ENCODE measurements at places on chromosomes 5 and 9. TPM values are rescaled to one million over a fixed set of nuclear protein-coding genes. Genes with fewer than 3 reads are reported as not detected.
A peak's percentile ranks its signal among the peaks of the same experiment; 100 is the strongest.

Gene UBQLN1
- 96.6 TPM for total RNA-seq

DNA sequence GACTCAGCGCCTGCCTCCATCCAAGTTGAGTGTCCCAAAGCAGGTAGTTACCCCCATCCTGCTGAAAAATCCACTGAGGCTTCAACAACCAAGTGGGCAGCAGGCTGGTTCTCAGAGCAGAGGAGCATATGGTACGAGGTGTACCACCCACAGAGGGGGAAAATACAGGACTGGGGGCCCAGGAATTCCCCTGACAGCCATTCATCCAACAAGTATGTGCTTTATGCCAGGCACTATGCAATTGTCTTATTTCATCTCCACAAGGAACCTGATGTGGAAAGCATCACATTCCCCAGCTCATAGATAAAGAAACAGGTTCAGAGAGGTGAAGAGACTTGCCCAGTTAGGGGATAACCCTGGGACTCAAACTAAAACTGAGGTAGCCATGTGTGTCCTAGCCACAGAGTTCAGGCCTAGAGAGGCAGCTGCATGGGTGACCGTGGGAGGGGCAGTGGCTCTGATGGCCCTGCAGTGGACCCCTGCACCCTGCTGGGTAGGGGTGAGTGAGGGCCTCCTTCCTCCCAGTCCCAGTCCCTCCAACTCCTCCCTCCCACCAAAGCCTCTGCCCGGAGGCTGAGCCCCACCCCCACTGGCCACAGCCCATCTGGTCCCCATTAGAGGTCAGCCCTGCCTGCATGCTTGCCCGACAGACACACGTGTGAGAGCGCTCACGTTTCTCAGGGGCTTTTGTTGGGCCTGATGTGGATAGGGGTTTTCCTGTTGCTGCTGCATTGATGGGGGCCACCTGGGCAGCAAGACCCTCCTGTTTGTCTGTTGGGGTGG is 11.5 kb downstream of the PDLIM4 start:
- H3K27me3 ChIP-seq = no peaks in the 10 kb centered on the region
- H3K4me3 ChIP-seq = no peak overlapping the region
- H3K36me3 ChIP-seq = peaks cover 22% of the 10 kb centered on the region
- H3K4me1 ChIP-seq = peaks cover 35% of the 10 kb centered on the region
- peak; percentile 55 for DNase-seq
- H3K27ac ChIP-seq = peak overlapping the region; percentile 66

GRCh38 chr5:138725153-138725817 is 27.9 kb upstream of the CTNNA1 start:
- H3K27me3 ChIP-seq = no peaks in the 10 kb centered on the region
- peak overlapping the region; percentile 96 for H3K27ac ChIP-seq
- H3K4me1 ChIP-seq = peaks cover 42% of the 10 kb centered on the region
- no peaks in the 10 kb centered on the region for H3K36me3 ChIP-seq
- DNase-seq = peak; percentile 72

GRCh38 chr5:109350537-109351270 is 59.1 kb downstream of the PJA2 start:
- no peaks in the 10 kb centered on the region for H3K27me3 ChIP-seq
- no peak for DNase-seq
- no peak overlapping the region for H3K4me3 ChIP-seq
- H3K36me3 ChIP-seq = peaks cover 12% of the 10 kb centered on the region
- H3K4me1 ChIP-seq = no peaks in the 10 kb centered on the region

DNA sequence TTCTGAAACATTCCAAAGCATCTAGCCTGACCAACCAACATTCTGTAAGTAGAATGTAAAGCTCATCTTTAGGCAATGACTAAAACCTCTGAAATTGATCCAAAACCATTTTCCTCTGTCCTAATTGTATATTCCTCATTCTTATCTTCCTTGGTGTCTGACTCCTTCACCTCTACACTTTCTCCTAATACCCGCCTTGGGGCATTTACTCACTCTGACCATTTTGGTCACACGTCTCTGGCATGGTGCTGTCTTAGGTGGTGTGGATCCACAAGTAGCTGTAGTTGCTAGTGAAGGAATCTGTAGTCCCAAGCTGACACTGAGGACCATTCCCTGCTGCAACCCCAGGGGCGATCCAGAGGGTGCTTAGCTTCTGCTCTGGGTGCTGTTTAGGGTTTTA is 40.8 kb upstream of the LMNB1 start:
- no peak for DNase-seq
- no peaks in the 10 kb centered on the region for H3K36me3 ChIP-seq
- H3K27me3 ChIP-seq = no peaks in the 10 kb centered on the region
- peaks cover 11% of the 10 kb centered on the region for H3K4me1 ChIP-seq
- H3K27ac ChIP-seq = no peak overlapping the region

Gene HMMR
- total RNA-seq = 9.4 TPM

DNA sequence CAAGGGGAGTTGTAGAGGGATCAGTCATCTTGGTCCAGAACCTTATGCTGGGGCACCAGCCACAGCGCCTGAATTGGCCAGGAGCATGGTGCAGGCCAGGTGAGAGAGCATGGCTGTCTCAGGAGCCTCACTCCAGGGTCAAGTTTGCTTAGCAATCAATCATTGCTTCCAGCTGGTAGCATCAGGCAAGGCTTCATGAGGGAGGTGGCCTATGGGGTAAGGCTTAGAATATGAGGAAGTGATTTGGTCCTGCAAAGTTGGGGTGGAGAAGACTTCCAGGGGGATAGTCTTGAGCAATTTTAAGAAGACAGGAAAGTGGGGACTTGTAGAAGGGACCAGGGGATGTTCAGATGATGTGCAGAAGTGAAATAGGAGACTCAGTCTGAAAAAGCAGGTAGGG is 53.9 kb upstream of the PITX1 start:
- no peak overlapping the region for H3K4me3 ChIP-seq
- peaks cover 32% of the 10 kb centered on the region for H3K27me3 ChIP-seq
- DNase-seq = no peak
- H3K27ac ChIP-seq = no peak overlapping the region
- H3K36me3 ChIP-seq = no peaks in the 10 kb centered on the region

DNA sequence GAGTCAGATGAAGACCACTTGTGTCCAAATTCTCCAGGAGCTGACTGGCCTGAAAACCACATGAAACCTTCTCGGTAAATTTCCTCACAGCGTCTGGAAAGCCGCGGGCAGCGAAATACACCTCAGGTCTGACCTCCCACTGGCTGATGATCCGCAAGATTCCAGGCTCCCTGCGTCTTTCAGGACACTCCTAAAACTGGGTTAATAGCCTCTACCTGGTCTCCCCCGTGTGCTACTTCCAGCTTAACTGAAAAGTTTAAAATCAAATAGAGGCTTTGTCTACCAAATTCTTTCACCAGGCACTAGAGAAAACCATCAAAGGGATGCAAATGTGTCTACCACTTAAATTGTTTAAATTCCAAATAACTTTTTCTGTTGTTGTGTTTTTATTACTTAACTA is 312.6 kb downstream of the DRD1 start:
- peaks cover 3% of the 10 kb centered on the region for H3K4me1 ChIP-seq
- H3K4me3 ChIP-seq = no peak overlapping the region
- no peak for DNase-seq

DNA sequence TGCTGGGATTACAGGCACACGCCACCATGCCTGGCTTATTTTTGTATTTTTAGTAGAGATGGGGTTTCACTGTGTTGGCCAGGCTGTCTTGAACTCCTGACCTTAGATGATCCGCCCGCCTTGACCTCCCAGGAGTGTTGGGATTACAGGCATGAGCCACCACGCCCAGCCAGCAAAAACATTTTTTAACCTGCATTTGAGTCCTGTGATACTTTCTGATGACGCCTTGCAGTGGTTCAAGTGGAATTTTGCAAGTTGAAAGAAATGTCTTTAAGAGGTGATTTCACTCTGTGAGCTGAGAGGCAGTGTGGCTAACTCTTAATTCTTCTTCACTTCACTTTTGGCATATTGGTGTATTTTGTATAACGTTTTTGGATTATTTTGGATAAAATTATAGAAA is 9.1 kb downstream of the ANP32B start:
- no peak for DNase-seq
- peaks cover 22% of the 10 kb centered on the region for H3K4me1 ChIP-seq
- H3K36me3 ChIP-seq = peaks cover 8% of the 10 kb centered on the region
- H3K4me3 ChIP-seq = no peak overlapping the region

- H3K4me3 ChIP-seq = no peak overlapping the region
- no peaks in the 10 kb centered on the region for H3K36me3 ChIP-seq
- H3K4me1 ChIP-seq = no peaks in the 10 kb centered on the region
Observed at GRCh38 chr5:169628892-169629291, 8.2 kb upstream of the DOCK2 start.

DNA sequence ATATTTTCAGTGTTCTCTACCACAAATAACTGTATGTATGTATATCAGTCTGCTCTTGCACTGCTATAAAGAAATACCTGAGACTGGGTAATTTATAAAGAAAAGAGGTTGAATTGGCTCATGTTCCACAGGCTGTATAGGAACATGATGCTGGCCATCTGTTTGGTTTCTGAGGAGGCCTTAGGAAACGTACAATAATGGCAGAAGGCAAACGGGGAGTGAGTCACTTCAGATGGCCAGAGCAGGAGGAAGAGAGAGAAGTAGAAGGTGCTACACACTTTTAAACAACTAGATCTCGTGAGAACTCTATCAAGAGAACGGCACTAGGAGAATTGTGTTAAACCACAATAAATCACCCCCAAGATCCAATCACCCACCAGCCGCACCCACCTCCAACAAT is 121.7 kb downstream of the ADAMTS6 start:
- H3K27ac ChIP-seq = no peak overlapping the region
- H3K4me1 ChIP-seq = peaks cover 1% of the 10 kb centered on the region
- H3K4me3 ChIP-seq = no peak overlapping the region
- DNase-seq = no peak
- no peaks in the 10 kb centered on the region for H3K36me3 ChIP-seq

DNA sequence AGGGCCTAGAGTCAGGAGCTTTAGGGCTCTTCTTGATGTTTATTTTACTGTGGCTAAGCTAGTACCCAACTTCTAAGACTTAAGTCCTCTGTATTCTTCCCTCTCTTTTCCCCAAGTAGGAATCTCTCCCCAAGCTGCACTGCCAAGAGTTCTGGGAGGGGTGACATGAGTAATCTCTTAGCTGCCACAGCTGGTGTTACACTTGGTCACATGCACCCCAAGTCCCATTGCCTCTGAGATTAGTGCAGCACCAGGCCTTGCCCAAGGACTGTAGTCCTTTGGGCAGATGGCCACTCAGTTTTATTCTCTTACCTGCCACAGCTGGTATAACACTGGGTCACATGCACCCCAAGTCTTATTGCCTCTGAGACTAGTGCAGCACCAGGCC is 114.7 kb upstream of the RIOK2 start:
- H3K27ac ChIP-seq = no peak overlapping the region
- DNase-seq = no peak
- H3K4me1 ChIP-seq = no peaks in the 10 kb centered on the region
- H3K27me3 ChIP-seq = no peaks in the 10 kb centered on the region
- H3K4me3 ChIP-seq = no peak overlapping the region
- H3K36me3 ChIP-seq = no peaks in the 10 kb centered on the region

Gene SCGB3A1
- total RNA-seq = 0.55 TPM

GRCh38 chr9:135129137-135129695 is 41.7 kb downstream of the OLFM1 start:
- no peak overlapping the region for H3K27ac ChIP-seq
- DNase-seq = no peak
- H3K4me3 ChIP-seq = no peak overlapping the region
- H3K27me3 ChIP-seq = peaks cover 36% of the 10 kb centered on the region

GRCh38 chr9:78026947-78027346 is 4.7 kb downstream of the GNAQ start:
- H3K36me3 ChIP-seq = no peaks in the 10 kb centered on the region
- DNase-seq = no peak
- H3K4me3 ChIP-seq = no peak overlapping the region
- no peak overlapping the region for H3K27ac ChIP-seq

Gene VCAN
- total RNA-seq = 678 TPM

Gene LCN10
- total RNA-seq = 0.20 TPM

DNA sequence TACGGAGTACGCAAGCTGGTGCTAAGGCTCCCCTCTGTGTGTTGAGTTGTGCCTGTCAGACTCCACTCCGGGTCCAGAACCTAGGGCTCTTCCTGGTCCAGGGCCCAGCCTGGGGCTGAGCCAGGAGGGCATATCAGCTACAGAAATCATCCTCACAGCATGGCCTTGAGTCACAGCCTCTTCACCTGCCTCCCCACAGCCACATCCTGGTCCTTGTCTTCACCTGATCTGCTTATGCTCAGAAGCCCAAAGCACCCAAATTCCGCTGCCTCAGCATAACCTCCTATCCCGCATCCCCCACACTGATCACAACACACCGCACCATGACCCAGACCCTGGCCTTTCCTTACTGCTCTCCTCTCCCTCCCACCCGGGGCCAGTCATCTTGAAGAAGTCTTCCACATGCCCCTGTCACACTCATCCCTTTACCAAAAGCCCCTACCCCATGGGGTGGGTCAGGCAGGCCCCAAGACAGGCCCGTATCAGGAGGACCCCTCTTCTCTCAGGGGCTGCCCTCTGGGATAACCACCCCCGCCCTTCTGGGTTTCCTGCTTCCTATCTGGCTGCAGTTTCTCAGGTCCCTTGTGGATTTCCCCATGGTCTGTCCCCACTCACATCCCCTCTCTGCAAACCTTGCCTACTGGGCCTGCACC is 1.3 kb upstream of the IL3 start:
- H3K4me1 ChIP-seq = no peaks in the 10 kb centered on the region
- no peak overlapping the region for H3K27ac ChIP-seq
- H3K4me3 ChIP-seq = no peak overlapping the region
- peak; percentile 32 for DNase-seq
- peaks cover 3% of the 10 kb centered on the region for H3K27me3 ChIP-seq

GRCh38 chr5:43432486-43433375 is 20.5 kb upstream of the CCL28 start:
- DNase-seq = no peak
- no peaks in the 10 kb centered on the region for H3K27me3 ChIP-seq
- H3K4me3 ChIP-seq = no peak overlapping the region
- H3K4me1 ChIP-seq = peaks cover 14% of the 10 kb centered on the region

Gene CDH9
- 1.2 TPM for total RNA-seq

DNA sequence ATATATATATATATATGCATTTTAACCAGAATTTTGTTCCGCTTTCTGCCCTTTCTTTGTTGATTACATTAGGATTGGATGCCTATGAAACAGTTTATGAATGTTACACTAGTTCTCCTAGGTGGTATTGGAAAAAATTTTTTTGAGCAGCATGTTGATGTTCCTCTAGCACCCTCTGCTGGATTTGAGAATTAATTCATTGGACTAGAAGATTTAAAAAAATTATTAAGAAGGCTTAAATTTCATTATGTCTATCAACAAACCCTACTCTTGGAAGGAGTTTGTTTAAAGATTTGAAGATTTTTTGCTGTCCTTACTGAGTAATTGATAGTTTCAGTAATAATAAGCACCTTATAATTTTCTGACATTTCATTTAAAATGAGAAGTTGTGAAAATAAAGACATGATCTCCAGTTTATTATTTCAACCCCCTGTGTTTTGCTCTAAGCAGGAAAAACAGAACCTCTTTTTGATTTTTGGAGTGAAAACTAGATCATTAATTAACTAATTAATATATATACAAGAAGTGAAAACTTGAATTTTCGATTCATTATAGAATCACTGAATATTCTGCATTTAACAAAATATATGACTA is 89.6 kb downstream of the CCDC171 start:
- H3K27ac ChIP-seq = no peak overlapping the region
- DNase-seq = no peak
- H3K4me3 ChIP-seq = no peak overlapping the region
- H3K27me3 ChIP-seq = no peaks in the 10 kb centered on the region
- no peaks in the 10 kb centered on the region for H3K4me1 ChIP-seq

Measured in mesothelial cell of epicardium (in vitro differentiated cells).